Spleen (tissue), 13 donors: ENCODE measurements at places on chromosomes 1 and 21. TPM values are rescaled to one million over a fixed set of nuclear protein-coding genes. Genes with fewer than 3 reads are reported as not detected.

Gene KCNJ6
- not detected for total RNA-seq

Gene AMY1B
- total RNA-seq, result not detected

- H3K36me3 ChIP-seq, result no peaks in the 10 kb centered on the region
- no peaks in the 10 kb centered on the region for H3K4me1 ChIP-seq
- H3K4me3 ChIP-seq, result no peak overlapping the region
- DNase-seq, result no peak
- no peaks in the 10 kb centered on the region for H3K27me3 ChIP-seq
- no peak overlapping the region for H3K27ac ChIP-seq
These were observed 50.6 kb downstream of the NRIP1 start for GRCh38 chr21:15014221-15014620.

GRCh38 chr1:103170609-103171008, 62.3 kb upstream of the COL11A1 start:
- H3K36me3 ChIP-seq, result no peaks in the 10 kb centered on the region
- no peaks in the 10 kb centered on the region for H3K4me1 ChIP-seq
- DNase-seq, result no peak
- no peaks in the 10 kb centered on the region for H3K27me3 ChIP-seq

- no peak for DNase-seq
- peaks cover 25% of the 10 kb centered on the region for H3K36me3 ChIP-seq
- H3K4me1 ChIP-seq, result no peaks in the 10 kb centered on the region
- no peaks in the 10 kb centered on the region for H3K27me3 ChIP-seq
These were observed 16.8 kb downstream of the PHTF1 start for GRCh38 chr1:113742515-113742914.

DNA sequence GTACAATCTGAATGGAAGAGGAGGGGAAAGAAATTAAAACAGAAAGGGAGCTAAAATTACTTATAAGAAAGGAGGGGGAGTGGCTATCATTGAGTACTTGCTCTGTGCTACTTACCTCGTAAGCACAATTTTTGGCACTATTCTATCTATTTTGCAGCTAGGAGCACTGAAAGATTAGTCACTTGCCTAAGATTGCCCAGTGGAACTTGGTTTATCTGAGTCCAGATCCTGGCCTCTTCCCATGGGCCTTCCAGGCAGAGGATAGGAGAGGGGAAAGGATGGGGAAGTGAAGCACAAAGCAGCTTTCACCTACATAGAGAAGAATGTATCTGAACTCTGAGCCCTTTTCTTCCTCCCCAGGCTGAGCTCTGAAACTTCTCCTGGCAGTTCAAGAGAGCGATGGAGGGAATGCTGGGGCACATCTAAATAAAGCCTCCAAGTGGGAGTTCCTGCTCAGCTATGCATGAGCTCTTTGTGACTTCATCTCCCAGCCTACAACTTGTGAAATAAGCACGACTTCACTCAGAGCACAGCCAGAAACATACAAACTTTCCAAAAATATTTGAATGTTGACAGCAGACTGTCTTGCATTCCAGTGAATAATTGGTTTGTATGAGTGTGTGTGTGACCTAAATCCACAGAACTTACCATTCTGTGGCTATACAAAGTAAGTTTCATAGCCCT, 29.4 kb downstream of the HMGB4 start:
- H3K36me3 ChIP-seq, result no peaks in the 10 kb centered on the region
- H3K4me3 ChIP-seq, result no peak overlapping the region
- no peak overlapping the region for H3K27ac ChIP-seq
- no peaks in the 10 kb centered on the region for H3K4me1 ChIP-seq

GRCh38 chr21:36569511-36569910, 89.6 kb upstream of the CLDN14 start:
- H3K27ac ChIP-seq, result no peak overlapping the region
- H3K27me3 ChIP-seq, result no peaks in the 10 kb centered on the region
- H3K36me3 ChIP-seq, result no peaks in the 10 kb centered on the region
- H3K4me3 ChIP-seq, result no peak overlapping the region
